ENCODE measurements at places on chromosomes 12 and 14.
A peak's percentile ranks its signal among the peaks of the same experiment; 100 is the strongest.

DNA sequence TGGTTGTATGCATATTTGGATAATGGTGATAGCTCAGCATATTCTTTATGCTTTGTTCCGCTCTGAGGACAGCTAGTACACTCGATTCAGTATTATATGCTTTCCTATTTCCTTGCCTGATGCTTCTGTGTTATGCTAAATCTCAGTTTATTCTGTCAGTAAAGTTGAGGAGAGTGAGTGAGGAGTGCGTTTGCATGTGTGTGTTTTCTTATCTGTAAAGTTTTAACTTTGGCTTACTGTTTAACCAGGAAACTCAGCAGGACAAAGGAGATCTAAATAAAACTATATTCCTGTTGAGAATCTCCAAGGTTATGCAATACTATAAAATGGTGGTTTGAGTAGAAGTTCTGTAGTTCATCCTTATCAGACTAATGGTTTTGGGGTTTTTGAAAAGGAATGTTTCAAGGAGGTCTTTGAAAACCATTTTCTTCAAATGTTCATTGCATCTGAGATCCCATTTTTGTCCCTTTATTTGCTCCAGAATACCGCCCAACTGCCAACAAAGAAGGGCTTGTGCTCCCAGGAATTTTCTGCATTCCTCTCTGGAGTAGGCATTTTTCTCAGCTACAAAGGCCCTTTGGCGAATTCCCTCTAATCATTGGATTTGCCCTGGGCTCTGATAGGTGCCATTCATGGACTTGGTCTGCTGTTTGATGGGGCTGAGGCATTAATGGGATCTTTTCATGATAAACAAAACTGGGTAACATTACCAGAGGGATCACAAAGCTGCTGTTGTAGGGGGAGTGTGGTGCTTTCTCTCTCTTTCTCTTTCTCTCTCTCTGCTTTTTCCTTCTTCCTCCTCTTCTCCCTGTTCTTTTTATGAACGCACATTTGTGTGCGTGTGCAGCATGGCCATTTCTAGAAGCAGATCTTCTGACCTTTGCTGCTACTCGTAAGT, 71.7 kb downstream of the HMGA2 start:
- no peaks in the 10 kb centered on the region for H3K36me3 ChIP-seq
- no peak overlapping the region for H3K27ac ChIP-seq
- no peak for DNase-seq
- H3K4me1 ChIP-seq, result no peaks in the 10 kb centered on the region

DNA sequence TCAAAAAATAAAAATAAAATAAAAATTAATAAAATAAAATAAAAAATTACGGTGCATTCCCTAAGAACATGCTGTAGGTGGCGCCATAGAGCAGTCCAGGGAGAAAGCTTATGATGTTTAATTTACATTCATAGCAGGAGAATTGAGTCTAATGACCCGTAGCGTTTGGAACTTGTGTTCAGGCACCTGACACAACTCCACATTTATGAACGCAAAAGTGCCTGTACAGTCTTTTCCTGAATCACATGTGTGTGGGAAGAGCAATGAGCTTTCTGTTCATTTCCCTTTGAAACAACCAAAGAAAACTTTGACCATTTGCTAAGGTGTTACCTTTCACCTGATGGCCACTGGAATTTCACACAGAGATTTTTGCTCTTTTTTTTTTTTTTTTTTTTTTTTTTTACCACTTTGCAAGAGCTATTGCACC, 60.6 kb upstream of the KCNA1 start:
- H3K36me3 ChIP-seq, result peaks cover 2% of the 10 kb centered on the region
- peaks cover 9% of the 10 kb centered on the region for H3K27me3 ChIP-seq
- H3K27ac ChIP-seq, result no peak overlapping the region
- H3K4me3 ChIP-seq, result no peak overlapping the region

DNA sequence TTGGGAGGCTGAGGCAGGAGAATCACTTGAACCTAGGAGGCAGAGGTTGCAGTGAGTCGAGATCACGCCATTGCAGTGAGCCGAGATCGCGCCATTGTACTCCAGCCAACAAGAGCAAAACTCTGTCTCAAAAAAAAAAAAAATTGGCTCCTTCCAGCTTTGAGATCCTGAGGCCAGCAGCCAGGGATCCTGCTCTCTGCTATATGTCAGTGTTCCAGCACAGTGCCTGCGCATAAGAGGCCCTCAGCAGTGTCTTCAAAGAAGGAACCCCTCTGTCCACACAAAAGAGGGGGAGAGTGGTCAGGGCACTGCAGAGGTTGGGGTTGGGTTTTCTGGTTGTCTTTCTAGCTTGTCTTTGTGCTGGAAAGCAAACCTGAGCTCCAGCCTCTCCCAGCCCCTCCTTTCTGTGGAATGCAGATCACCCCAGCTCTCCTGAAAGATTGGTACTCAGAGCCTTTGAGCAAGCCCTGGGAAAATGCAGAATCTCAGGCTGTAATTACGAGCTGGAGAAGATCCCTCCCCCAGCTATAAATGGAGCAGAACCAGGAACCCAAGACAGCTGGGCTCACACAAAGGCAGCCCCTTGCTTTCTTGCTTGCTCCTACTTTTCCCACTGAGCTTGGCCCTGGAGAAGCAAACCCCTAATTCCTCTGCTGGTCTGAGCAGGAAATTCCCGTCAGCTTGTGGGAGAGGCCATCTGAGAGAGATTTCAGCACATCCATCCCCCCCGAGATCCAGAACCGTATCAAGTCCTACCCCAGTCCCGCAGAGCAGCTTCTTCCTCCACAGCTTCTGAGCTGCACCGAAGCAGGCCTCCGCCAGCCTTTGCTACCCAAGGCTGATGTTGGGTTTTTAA, 205.7 kb downstream of the ZFP36L1 start:
- no peak overlapping the region for H3K4me3 ChIP-seq
- no peaks in the 10 kb centered on the region for H3K27me3 ChIP-seq
- no peak for DNase-seq
- H3K36me3 ChIP-seq, result no peaks in the 10 kb centered on the region
- H3K27ac ChIP-seq, result no peak overlapping the region

DNA sequence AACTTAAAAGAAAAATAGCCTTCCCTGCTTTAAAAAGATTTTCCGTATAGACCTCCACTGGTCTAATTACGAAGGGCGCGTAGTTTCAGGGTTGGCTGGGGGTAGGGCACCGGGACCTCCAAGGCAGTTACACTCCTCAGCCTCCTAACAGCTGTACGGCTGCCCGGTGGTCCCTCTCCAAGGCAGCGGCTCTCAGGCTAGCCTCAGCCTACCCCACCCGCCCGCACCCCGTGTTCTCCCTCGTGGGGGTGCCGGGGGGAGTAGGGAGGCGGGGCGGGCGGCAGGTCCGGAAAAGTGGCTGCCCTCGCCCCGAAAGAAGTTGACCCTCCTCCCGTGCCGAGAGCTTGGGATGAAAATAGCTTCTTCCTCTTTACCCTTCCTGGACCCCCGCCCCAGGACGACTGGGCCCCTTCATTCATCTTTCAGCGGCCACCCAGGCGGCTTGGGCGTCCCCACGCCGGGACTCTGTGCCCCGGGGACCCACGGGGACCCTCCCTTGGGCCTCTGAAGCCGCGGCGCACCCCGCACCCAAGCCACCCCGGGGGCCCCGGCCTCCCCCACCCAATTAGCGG, 991 bp upstream of the RCOR1 start:
- peaks cover 14% of the 10 kb centered on the region for H3K36me3 ChIP-seq
- no peak for DNase-seq
- H3K27me3 ChIP-seq, result no peaks in the 10 kb centered on the region
- H3K4me1 ChIP-seq, result peaks cover 17% of the 10 kb centered on the region
- H3K4me3 ChIP-seq, result peak overlapping the region; percentile 93

- peak overlapping the region; percentile 61 for H3K4me3 ChIP-seq
- no peaks in the 10 kb centered on the region for H3K36me3 ChIP-seq
- peaks cover 4% of the 10 kb centered on the region for H3K4me1 ChIP-seq
- peak; percentile 44 for DNase-seq
These were observed 890 bp upstream of the KIF26A start for GRCh38 chr14:104137297-104138097.

Data from central memory CD8-positive, alpha-beta T cell (primary cell).